ENCODE measurements at places on chromosomes 7 and 10.
A peak's percentile ranks its signal among the peaks of the same experiment; 100 is the strongest.

DNA sequence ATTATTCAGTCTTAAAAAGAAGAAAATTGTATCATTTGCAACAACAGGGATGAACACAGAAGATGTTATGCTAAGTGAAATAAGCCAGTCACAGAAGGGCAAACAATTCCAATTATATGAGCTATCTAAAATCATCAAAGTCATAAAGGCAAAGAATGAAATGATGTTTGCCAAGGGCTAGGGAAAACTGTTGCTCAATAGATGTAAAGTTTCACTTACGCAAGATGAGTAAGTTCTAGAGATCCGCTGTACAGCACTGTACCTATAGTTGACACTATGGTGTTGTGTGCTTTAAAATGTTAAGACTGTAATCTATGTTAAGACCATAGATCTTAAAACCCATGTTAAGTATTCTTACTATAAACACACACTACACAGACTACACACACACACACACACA lies 904.6 kb upstream of the LRRN3 start:
- DNase-seq, result no peak

- DNase-seq, result no peak
Observed at GRCh38 chr7:85001495-85002345, 185.1 kb downstream of the SEMA3D start.

GRCh38 chr7:150903606-150904005 lies 51.3 kb downstream of the AOC1 start:
- DNase-seq, result no peak

GRCh38 chr7:155815332-155816191 lies 3.3 kb upstream of the SHH start:
- no peak for DNase-seq

DNA sequence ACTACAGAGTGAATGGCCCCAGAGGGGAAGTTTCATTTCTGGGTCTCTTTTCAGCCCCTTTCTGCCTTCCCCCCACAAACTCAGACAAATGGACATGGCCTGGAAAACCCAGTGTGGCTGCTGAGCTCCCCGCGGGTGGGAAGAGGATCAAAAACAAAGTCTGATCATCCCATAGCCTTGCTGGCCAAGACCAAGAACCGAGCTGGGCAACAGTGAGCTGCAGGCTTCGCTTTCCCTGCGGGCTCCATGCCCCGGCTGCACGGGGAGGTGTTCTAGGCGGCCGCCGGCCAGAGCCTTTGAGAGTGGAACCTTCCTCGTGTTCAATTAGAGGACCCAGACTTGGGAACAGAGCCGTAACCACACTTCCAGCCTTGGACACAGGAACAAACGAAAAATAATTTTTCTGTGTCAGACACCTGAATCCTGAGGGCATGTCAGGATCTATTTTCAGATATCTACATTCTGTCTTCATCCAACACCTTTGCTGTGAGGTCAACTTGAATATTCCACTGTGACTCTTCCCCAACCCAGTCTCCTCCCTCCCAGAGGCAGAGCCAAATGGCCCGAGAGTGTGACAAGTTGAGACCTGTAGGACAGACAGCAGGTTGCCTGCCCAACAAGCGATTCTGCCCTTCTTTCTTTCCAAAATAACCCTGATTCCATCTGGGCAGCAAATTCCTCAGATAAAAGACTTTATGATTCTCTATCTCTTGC lies 26.0 kb downstream of the WDR86 start:
- no peak for DNase-seq

GRCh38 chr7:149599636-149600206 lies 102.1 kb upstream of the ZNF746 start:
- DNase-seq, result no peak

- no peak for DNase-seq
Observed at GRCh38 chr7:25834050-25834449, 317.9 kb upstream of the NFE2L3 start.

DNA sequence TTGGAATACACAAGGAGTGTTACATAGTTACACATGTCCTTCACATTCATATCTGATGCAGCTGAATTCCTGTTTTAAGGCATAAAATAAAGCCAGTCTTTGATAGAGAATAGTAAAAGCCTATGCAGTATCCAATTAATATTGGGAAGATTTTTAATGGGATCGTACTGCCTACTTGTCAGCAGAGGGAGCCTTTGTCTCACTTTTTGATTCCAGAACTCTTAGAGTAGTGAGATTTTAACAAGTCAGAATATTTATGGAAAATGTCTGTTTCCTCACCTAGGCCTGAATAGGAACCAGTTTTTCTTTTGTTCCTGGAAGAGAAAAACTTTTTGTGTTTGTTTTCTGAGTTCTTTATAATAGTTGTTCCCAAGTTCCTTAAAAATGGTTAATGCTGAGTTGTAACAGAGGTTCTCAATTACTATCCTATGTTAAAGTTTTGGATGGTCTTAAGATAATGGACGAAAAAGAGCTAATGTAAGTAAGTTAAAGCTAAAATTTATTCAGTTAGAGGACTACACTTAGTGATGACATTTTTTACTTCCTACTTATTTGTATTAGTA lies 114.0 kb downstream of the BBS9 start:
- DNase-seq, result no peak

DNA sequence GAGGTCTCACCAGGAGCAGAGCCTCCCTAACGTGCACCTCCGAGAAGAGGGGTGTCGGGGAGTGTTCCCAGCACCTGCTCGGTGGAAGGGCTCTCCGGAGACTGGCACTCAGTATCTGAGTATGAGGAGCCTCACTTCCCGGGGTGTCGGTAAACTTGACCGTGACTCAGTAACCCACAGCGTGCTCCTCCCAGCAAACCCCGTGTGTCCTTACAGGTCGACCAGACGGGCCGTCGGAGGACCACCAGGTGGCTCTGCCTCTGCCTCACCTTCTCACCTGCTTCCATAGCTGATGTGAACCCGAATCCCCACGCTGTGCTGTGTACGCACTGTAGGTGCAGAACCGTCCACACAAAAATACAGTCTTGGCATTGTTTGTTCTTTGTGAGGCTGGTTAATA lies 29.0 kb upstream of the KNDC1 start:
- DNase-seq, result no peak

GRCh38 chr7:11768263-11768662 lies 63.7 kb downstream of the THSD7A start:
- no peak for DNase-seq

GRCh38 chr10:126940670-126941310 lies 35.6 kb downstream of the DOCK1 start:
- no peak for DNase-seq

DNA sequence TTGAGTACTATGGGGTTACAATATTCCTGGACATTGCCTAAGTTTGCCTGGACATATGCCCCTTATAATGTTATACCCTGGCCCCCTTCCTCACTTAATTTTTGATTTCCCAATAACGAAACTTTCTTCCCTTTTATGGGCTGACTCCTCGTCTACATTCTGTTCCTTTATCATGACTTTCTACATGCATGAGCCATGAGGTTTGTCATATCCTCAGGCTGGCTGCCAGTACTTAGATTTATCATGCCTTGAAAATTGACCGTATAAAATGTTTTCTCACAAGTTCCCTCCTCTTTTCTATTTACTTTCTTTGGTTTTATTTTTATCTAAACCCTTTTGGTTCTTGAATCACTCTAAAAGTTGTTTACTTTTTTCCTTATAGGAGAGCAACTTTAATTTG lies 4.7 kb downstream of the DNAH11 start:
- DNase-seq, result no peak

DNA sequence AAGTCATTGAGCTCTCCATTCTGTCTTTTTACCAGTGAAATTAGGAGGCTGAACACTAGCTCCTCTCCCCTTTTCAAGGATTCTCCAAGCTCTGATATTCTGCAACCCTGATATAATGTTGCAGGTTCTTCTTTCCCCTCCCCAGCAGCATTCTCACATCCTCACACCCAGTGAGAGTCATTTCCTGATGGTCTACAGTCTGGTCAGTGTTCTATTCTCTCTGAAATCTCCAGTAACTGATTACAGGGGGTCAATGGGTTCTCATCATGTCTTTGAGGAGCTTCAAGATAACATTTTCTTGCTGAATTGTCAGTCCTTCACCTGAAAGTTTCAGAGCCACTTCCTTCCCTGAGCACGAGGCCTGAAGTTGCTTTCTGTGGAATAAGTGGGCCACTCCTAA lies 299.4 kb downstream of the PTEN start:
- no peak for DNase-seq

DNA sequence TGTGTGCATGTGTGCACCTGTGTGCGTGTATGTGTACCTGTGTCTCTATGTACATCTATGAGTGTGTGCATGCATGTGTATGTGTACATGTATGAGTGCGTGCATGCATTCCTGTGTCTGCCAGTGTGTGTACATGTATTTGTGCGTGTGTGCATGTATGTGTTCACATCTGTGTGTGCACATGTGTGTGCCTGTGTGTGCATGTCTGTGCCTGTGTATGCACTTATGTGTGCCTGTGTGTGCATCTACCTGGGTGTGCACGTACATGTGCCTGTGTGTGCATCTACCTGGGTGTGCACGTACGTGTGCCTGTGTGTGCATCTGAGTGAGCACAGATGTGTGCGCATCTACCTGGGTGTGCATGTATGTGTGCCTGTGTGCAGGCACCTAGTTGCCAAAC lies 102.2 kb upstream of the DIP2C start:
- DNase-seq, result no peak

GRCh38 chr10:89690027-89690426 lies 11.4 kb upstream of the KIF20B start:
- no peak for DNase-seq

- DNase-seq, result no peak
Observed at GRCh38 chr10:104139221-104139620, 17.2 kb downstream of the SFR1 start.

- DNase-seq, result no peak
Observed at GRCh38 chr7:142906643-142907042, 21.1 kb upstream of the TRPV6 start.

DNA sequence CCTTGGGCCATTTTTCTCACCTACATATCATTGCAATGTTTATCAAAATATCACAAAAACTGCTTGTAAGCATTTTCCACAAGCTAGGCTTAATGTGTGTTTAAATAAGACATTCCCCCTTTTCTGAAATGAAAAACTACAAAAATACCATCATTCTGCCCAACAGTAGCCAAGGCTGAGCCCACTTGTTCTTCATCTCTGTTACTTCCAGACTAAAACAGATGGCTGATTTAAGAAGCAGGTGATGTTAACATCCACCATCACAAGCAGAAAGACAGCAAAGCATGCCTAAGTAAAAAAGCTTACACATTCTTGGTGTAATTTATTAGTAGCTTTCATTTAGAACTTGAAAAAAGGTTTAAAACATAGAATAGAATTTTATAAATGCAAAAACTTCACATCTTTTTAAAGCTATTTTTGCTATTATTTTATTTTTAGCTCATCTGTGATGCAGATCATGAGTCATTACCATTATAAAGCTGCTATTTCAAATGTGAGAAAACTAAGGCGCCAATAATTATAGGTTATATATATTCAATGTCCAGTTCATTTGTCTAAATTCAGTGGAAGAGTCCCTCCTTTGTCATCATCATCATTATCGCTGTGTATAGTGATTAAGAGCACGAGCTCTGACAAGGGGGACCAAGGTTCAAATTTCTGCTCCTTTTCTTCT lies 109.4 kb downstream of the RELN start:
- no peak for DNase-seq

DNA sequence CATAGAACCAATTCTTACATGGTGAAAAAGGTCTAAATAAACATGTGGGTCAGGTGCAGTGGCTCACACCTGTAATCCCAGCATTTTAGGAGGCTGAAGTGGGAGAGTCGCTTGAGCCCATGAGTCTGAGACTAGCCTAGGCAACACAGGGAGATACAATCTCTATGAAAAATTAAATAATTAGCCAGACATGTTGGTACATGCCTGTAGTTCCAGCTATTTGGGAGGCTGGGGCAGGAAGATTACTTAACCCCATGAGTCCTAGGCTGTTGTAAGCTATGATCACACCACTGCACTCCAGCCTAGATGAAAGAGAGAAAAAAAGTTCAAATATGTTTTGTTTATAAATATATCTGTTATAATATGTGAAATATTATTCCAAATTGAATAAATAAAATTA lies 643.6 kb downstream of the IPMK start:
- no peak for DNase-seq

- DNase-seq, result peak; percentile 40
Observed at GRCh38 chr10:47024399-47025252, 113.4 kb downstream of the PTPN20 start.

- no peak for DNase-seq
Observed at GRCh38 chr10:59708816-59709394, 745 bp downstream of the SLC16A9 start.

DNA sequence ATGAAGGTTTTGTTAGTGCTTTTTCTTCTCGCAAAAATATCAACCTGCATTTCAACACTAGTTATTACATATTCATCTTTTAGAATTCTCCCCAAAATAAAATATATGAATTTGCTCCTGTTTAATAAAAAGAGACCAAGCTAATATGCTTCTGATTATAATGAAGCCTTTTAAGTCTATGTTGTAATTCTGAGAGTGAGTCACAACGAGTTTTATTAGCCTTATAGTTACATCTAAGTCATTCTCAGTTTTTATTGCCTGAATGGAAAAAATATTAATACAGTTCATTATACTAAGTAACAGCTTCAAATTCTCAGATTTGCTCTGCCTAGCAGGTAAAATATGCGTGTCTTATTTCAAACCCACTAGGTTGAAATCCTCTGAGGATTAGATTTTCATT lies 152.4 kb upstream of the CELF2 start:
- no peak for DNase-seq

DNA sequence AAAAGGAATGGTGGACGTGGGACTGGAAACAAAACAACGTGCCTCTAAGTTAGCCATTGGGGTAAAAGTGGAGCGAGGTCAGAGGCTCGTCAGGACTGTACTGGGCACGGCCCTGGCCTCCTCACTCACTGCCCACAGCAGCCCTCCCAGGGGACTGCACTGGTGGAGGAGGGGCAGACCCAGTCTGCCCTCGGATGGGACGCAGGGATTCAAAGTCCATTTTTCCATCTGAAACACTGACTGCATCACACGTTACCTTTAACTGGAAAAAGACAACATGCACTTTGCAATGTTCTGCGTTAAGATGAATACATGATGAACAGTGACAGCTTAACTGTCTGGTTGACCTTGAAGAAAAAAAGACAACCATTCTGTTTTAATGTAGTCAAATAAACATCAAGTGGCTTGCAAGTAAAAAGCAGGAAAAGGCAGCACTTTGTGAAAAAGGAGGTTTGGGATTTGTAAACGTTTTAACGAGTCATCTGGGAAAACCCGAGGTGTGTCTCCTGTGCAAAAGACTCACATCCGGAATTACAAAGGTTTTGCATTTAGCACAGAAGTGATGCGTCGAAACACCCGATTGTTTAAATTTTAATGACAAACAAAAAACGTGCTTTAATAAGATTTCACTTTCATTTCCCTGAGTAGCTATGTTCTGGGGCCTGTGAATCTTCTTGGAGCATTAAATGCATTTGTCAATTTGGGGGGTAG lies 18.8 kb downstream of the KLF6 start:
- DNase-seq, result no peak

- DNase-seq, result no peak
Observed at GRCh38 chr7:17093461-17093860, 205.0 kb upstream of the AHR start.

- DNase-seq, result peak; percentile 21
Observed at GRCh38 chr10:73931767-73932619, 21.1 kb downstream of the PLAU start.

GRCh38 chr7:70389531-70390151 lies 742.3 kb upstream of the GALNT17 start:
- no peak for DNase-seq

- no peak for DNase-seq
Observed at GRCh38 chr7:70634610-70635068, 497.3 kb upstream of the GALNT17 start.

GRCh38 chr7:17968791-17969715 lies 28.8 kb upstream of the SNX13 start:
- no peak for DNase-seq

GRCh38 chr7:86926732-86927131 lies 132.7 kb downstream of the ELAPOR2 start:
- DNase-seq, result no peak

Data from stimulated activated CD8-positive, alpha-beta memory T cell treated with anti-CD3 and anti-CD28 coated beads, Interleukin-7, amount 100 ng/mL, for 1 hour (primary cell).